ENCODE measurements at places on chromosomes 5 and 9.

DNA sequence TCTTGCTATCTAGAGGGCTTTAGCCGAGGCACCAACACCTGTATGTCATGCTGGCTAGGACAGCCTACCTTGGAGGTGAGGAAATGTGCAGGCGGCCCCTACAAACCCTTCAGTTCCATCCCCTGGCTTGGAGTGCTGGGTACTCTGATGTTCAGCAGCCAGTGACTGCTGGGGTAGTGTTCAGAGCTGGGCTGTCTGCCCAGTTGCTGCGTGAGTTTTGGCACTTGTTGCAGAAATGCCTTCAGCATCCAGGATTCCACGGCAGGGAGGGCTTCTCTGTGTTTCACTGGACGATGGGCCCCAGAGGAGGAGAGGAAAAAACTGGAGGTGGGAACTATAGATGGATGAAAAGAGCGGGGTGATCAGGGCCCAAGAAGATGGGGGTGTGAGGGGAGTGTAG is 10.4 kb downstream of the SWI5 start:
- no peak for DNase-seq

DNA sequence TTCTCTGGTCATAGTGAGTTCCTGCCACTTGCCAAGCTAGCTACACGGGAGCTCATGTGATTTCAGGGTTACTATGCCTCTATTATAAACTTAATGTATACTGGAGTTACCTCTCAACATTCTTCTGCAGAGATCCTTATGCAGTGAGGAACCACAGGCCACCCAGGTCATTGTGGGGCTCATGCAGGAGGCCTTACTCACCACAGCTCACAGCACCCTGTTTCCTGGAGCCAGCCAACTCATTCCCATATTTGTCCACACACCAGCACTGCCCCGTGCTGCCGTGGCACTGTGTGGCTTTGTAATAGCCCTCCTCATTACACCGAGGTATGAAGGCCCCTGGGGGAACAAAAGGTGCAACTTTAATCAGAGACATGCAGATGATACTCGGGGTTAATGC is 520.0 kb downstream of the SPOCK1 start:
- no peak for DNase-seq

DNA sequence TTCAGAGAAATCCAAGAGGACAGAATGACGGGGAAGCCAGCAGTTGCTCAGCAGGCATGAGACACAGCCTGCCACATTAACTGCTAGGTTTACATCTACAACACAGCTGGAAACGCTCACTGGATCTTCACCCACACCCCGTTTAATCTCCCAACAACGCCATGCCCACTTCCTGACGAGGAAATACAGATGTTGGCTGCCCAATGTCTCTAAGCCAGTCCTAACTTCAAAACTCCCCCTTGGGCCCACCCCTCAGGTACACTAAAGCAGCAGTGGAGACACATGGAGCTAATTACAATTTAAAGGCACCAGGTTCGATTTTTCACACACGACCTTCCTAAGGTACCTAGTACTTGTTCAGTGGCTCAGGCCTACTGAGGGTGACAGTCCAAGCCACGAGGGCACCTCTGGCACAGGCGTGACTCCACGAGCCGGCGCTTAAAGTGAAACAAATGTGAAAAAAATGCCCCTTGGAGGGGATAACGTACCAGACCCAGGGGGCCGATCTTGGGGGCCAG is 904 bp downstream of the RPL12 start:
- DNase-seq: no peak

- DNase-seq: no peak
Measured at GRCh38 chr9:95570150-95570549, 53.4 kb upstream of the PTCH1 start.

- DNase-seq: no peak
Measured at GRCh38 chr5:174563899-174564298, 160.5 kb upstream of the MSX2 start.

DNA sequence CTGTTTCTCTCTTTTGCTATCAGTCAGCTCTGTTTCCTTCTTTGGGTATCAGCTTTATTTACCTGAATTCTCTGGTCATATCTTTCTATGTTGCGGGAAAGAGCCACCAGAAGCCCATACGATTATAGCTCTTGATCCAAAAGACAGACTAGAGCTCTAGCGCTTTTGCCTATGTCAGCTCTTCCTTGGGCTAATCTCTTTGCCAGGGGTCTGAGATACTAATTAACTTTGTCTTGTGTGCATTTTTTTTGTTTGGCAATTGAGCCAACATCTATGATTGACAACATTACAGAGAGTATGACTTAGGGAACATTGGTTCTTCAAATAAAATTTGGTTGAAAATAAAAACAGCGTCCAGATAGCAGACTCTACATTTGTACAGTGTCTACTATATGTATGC is 603.0 kb downstream of the KCTD16 start:
- DNase-seq: no peak

GRCh38 chr5:31664566-31664965 is 25.6 kb downstream of the PDZD2 start:
- no peak for DNase-seq

DNA sequence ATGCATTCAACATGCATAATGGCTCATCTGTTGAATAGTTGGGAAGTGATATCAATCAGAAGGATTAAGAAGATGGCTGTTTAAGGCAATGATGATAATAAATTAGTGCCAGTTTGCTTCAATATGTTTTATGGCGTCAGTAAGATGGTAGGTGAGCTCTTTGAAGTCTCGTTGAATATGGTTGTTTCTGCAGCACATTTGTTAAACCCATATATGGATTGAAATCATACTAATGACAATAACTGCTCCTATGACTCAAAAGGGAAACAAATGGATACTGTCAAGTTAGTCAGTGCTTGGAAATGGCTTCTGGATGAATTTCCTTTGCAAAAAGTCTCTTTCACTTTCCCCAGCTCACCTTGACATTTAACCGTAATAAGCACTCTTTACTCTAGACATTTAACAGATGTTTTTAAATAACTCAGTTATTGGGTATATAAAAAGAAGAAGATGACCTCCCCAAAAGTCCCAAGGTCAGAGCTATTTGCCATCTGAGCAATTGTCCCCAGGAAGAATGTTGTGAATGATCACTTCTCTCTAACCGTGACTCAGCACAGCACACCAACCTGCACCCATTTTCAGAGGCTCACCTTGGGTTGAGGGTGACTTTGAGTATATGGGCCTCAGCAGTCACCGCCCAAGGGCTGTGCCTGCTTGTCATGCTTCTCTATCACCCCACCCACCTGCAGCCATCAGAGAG is 133.4 kb downstream of the GRIA1 start:
- DNase-seq: no peak

GRCh38 chr5:6459896-6460295 is 11.2 kb downstream of the UBE2QL1 start:
- no peak for DNase-seq

GRCh38 chr5:175847503-175847902 is 23.9 kb upstream of the CPLX2 start:
- DNase-seq: no peak

DNA sequence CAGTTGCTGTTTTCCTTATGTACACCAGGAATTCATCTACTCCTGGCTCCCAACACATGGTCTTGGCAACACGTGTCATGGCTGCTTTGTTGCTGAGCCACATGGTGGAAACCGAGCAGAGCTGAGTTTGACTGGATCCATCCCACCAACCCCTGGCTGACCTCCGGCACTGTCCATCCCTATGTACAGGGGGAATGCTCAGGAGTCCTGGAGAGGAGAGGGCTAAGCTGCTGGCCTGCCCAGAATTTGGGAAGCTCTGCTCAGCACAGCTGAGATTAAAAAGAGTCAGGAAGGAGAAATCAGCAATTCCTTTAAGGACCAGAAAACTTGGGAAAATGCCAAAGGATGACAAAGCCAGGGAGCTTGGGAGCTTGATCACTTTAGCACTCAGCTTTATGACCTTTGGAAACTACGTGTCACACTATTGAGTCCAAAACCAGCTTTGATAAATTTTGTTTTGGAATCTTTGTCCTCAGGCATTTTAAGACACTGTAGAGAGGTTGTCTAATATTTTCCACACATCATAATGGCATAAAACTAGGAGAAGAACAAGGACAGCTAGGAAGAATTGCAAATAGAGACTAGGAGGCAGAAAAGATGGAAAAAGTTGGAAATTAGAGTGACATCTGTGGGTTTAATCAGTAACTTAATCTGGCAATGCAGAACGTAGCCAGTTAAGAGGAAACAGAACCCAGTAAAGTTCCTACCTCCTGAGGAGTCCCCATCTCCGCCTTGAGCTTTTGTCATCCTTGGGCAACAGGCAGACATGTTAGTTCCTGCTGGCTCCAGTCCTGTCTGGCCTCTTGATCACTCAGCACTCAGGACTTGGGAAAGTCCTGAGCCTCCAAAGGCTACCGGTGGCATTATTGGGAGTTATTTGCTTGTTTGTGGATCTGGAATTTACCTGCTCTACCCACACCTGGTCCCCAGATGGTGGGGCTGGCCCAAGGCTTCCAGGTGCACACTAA is 62.5 kb upstream of the PLPP1 start:
- DNase-seq: no peak

DNA sequence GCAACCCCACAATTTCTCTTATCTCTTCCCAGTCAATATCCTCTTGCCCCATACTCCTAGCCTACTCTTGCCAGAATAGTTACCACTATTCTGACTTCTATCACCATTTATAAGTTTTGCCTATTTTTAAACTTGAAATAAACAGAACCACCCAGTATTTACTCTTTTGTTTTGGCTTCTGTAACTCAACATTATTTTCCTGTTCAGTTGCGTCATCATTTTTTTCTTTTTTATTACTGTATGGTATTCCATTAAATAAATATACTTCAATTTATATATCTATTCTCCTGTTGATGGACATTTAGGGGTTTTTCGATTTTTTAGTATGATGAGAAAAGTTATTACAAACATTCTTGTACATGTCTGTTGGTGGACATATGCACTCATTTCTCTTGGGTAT is 62.6 kb upstream of the ERBIN start:
- no peak for DNase-seq

DNA sequence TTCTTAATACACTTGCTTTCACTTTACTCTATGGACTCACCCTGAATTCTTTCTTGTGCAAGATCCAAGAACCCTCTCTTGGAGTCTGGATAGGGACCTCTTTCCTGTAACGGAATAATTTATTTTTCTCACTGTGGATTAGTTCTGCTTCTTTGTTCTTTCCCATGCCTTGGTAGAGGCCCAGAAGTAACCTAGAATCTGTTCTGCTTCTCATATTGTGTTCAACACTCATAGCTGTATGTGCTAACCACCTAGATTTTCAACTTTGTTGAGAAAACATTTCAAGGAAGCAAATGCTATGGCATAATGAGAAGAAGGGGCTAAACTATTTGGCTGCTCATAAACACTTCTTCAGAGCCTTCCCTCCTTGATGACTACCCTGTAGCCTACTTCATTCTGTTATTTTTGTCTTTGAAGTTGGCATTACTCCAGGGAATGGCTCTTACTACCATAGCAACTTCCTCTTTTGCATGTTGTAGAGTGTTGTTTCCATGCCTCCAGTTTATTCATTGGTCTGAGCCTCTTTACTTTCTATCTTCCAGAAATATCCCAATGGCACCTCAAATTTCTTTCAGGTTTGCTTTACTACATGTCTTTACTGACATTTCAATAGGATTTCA is 74.3 kb downstream of the KIAA0825 start:
- DNase-seq: no peak

- DNase-seq: no peak
Measured at GRCh38 chr9:5895782-5896181, 5.1 kb downstream of the MLANA start.

- DNase-seq: no peak
Measured at GRCh38 chr5:179963375-179963774, 55.7 kb upstream of the TBC1D9B start.

GRCh38 chr9:87256973-87257372 is 240.7 kb upstream of the DAPK1 start:
- no peak for DNase-seq

GRCh38 chr9:91734371-91734981 is 215.6 kb downstream of the ROR2 start:
- DNase-seq: peak; percentile 20

DNA sequence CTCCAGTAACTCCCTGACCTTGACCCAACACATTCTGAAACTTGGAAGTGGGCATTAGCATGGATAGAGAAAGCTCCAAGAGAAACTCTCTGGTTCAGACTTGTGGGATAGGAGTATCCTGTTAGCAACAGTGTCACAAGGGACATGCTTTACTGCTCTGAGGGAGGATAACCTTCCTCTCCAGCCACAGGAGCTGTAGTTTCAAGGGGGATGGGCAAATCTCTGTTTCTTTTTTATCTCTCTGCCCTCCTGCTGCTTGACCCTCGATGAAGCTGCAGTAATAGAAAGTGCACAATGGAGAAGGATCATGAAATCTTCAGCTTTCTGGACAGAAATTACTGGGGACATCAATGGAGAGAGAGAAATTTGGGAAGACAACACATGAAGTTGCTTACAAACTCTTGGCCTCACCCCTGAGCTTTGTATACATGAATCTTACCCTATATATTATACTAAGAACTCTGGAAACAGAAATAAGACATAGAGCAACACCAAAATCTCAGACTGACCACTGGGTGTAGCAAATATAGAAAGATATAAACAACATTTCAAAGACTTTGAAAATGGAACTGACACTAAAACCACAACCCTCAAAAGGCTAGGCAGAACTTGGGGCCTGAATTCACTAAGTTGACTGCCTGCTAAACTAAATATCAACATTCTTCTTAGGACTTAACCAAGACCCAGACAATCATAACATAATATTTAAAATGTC is 471.0 kb upstream of the MEF2C start:
- no peak for DNase-seq

DNA sequence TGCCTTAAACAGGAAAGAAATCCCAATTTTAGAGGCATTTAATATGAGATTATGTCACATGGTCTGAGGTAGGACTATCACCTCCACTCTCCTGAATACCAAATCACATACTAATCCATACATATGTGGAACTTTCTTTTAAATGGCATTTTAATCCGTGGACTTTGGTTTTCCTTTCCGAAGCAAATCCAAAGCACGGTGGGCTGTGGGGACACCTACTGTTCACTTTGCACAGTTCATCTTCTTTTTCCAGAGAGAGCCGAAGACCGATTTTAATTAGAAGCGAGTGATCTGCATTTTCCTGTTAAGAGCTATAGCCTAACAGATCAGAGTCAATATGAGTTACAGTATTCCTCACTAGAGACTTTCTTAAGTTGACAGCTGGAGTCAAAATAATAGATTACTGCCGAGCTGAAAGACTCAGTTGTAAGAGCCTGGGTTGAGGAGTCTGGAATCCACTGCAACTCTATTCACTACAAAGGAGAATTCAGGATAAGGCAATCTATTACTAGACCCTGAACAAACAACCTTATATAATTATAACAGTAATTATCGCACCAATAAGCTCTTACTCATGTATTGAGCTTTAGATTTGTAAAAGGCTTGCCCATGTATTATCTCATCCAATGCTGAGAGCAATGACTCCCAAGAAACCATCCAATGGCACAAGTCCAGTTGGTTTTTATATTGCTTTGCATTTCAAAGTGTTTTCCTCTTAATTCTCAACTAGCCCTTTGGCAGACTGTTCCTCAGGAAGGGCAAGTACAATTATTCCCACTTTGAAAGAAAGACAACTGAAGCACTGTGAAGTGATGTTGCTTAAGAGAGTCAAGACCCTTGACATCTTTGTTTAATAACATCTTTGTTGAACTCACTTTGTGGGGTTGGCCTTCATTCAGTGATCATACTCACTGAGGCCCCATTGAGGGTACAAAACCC is 144.7 kb downstream of the TRPM6 start:
- DNase-seq: no peak

All from stimulated activated CD8-positive, alpha-beta memory T cell treated with anti-CD3 and anti-CD28 coated beads, Interleukin-4, amount 100 ng/mL, for 1 hour (primary cell).